ENCODE measurements at places on chromosomes 4 and X.

DNA sequence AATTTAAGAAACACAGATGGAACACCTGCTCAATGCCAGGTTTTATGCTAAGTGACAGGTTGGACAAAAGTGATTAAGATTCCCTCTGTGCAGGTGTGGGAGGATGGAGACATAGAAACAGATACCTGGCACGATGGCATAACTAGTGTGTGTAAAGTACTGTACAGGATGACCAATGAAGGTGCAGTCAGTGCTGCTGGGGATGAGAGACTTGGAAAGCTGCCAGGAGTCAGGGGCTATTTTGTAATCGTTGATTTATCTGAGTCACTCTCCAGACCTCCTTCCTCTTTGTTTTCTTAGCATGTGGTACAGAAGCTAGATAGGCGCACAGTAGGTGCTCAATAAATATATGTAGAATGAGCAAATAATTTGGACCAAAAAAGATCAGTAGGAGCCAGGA, 58.2 kb downstream of the CWH43 start:
- no peak for DNase-seq

GRCh38 chr4:109231331-109231730, 71.1 kb downstream of the COL25A1 start:
- no peak for DNase-seq

- DNase-seq = no peak
Observed at GRCh38 chrX:38154818-38155217, 65.9 kb downstream of the SRPX start.

- DNase-seq = no peak
Observed at GRCh38 chrX:56968980-56969379, 26.4 kb downstream of the SPIN3 start.

- DNase-seq = no peak
Observed at GRCh38 chrX:135890087-135890585, 3.1 kb downstream of the CT45A10 start.

DNA sequence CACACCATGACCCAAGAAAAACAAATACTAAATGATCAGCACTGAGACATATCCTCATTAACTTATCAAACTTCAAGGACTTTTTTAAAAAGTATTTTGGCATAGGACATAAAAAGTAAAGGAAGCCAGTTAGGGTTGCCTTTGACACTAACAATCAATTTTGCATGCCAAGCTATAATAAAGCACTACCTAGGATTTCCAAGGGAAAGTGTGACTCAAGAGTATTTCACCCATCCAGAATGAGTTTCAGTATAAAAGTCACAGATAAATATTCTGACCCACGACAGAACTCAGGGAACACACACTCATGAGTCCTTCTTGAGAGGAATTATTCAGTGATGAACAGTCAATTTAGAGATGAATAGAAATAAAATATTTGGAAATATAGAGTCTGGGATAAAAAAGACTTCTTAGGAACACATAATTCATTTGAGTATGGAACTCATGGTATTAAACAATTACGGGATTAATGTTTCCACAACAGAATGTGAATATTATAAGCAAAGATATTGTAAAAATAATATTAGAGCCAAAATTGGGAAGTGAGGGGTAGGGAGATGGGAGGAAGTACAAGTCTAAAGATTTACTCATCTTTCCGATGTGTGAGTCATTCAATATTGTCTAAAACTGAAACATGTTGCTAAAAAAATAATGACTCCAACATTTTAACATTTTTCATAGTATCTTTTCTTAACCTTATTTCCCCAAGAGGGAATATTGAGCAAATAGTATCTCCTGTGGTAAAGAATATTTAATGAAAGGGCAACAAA, 143.5 kb upstream of the LNX1 start:
- no peak for DNase-seq

Measured in CD4-positive, alpha-beta T cell treated with Interleukin-12 subunit alpha and Interleukin-12 subunit beta, for 1 hour (primary cell).